Fibroblast of skin of abdomen (primary cell): ENCODE measurements at places on chromosomes 7 and 10.
A peak's percentile ranks its signal among the peaks of the same experiment; 100 is the strongest.

GRCh38 chr7:33941418-33941817 lies 36.1 kb downstream of the BMPER start:
- no peak for DNase-seq

DNA sequence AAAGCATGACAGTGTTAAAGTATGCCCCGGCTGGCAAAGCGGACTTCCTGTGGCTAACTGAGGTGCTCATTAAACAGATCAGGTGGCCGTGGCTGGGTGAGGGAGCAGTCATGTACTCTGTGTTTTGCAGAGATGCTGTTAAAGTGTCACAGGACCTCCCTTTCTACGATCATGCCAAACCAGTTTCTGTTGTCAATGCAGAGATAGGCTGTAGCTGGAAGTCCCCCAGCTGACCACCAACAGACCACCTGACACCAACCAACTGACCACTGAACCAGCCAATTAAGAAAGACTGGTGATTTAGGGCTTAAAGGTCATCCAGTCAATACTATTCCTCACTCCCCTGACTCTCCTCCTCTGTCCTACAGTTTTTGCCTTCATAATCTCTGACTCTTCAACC lies 431.1 kb upstream of the LRGUK start:
- no peak for DNase-seq

DNA sequence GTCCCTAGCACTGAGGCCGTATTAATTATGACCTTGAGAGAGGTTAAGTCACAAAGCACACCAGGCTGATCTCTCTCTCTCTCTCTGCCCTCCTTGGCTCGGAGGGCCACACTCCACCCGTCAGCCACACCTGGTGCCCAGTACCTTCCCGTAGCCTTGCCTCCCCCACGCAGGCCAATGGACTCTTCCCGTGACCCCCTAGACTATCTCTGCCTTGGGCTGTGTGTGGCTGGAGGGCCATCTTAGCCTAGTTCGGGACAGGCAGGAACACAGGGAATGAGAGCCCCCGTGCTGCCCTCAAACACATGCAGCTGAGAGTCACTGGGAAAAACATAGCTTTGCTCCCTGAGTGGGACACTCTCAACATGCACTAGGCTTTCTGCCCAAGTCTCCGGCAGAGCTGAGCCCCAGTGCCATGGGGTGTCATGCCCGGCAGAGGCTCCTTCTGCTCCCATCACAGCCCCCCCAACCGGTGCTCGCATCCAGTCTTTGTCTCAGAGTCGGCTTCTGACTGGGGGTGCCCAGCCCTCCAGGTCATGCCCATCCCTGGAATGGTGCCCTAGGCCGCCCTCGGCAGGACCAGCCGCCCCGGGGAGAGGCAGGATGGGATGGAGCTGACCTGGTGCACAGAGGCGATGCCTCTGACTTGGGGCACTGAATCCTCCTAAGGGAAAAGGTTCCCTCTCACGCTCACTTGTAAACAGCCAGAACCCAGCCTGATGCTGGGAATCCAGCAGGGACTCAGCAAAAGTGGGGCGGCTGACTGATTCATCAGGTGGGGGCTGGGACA lies 63.0 kb downstream of the TCERG1L start:
- no peak for DNase-seq

- DNase-seq: peak; percentile 54
These were observed 219.3 kb upstream of the PRSS58 start for GRCh38 chr7:142477079-142477651.

GRCh38 chr10:113241599-113242360 lies 291.7 kb downstream of the TCF7L2 start:
- no peak for DNase-seq

DNA sequence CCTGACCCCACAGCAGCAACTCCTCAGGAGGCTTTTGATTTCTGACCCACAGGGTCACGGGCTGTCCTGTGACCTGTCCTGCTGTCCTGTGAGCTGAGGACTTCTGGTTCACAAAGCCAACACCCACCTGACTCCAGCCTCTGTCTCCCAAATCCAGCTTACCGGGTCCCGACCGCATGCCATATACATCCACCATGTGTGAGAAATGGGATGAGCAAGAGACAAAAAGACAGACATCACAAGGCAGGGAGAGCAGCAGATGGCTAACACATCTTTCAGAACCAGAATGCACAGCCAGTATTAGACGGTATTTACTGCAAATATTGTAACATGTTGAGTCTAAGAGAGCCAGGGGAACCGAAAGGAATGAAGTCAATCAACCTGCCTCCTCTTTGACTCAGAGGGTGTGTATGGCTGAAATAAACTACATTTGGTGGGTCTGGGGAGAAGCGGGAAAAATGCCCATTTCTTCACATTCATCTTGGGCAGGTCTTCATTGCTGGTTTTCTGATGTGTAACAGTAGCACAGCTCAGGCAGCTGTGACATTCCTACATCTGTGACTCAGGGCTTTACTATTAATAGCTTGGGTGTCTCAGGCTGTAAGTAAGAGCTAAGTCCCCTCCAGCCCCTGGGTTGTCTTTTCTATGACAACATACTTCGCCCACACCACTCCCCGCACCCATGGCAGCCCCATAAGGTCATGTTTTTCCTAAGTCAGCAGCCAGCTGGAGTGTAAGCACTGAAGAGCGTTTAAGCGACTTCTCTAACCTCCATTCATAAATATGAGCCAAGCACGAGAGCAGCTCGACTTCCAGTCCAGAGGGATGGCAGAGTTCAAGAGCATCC lies 25.0 kb downstream of the ABLIM1 start:
- peak; percentile 96 for DNase-seq

GRCh38 chr10:99872367-99873162 lies 90.1 kb downstream of the ABCC2 start:
- DNase-seq: peak; percentile 20

GRCh38 chr7:27367933-27368549 lies 125.4 kb downstream of the EVX1 start:
- no peak for DNase-seq

DNA sequence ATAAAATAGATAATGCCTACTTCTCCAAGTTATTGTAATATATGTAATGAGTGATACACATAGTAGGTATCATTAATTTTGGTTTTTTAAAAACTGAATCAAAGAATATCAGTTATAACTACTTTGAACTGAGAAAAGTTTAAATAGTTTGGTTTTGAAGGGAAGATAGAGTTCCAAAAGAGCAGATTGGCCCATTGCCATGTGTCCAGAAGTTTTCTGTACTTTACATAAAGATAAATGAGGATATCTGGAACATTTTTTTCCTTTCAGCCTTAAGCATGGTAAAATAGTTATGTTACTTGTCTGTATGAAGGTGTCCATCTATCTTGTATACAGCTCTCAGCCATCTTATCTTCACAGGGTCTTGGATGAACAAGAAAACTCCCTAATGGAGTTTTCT lies 97.9 kb upstream of the MXI1 start:
- peak; percentile 4 for DNase-seq

DNA sequence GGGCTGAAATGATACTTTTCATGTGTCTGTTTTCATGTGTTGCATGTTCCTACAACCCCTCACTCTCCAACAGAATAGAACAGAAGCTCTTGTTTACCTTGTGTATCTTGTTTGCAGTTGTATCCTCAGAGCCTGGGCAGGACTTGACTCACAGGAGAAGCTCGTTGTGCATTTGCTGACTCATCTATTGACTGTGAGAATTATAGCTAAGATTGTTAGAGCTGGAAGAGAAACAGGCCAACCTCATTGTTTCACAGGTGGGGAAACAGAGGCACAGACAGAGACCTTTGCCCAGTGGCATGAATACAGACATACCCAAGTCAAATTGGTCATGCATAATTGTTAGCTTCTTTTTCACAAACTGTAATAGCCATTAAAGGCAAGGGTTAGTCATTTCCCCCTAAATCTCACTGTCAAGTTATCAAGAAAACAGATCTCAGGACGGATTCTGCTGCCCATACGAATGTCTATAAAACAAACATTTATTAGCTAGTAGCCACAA lies 4.6 kb upstream of the TSPAN15 start:
- DNase-seq: peak; percentile 73

- DNase-seq: no peak
These were observed 30.8 kb upstream of the NKX6-2 start for GRCh38 chr10:132816718-132817117.

DNA sequence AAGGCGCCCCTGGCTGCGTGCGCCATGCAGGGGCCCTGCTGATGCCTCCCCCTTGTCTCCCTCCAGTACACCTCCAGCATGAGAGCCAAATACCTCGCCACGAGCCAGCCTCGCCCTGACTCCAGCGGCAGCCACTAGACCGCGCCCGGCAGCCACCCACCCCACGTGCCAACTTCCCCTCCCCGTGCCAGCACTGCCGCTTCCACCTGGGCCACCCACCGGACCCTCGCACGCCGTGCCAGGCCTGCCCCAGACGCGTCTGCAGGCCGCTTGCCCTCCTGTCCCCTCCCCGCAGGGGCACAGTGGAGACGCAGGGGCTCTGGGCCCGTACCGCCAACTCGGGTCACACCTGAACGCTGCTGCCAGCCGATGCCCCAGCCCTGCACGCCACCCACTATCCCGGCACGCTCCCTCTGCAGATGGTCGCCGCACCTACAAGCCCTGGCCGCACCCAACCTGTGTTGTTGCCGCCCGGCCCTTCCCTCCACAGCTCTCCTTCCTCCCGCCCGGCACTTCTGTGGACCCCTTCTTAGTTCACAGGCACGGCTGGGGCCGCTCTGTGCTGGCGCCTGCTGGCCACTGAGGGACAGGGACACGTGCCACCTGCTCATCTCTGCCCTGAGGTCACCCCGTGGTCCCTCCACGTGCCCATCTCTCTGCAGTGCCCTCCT lies 26.3 kb upstream of the AMZ1 start:
- DNase-seq: no peak

GRCh38 chr7:125654076-125654475 lies 724.5 kb upstream of the POT1 start:
- DNase-seq: no peak

GRCh38 chr10:94409021-94409657 lies 6.8 kb downstream of the TBC1D12 start:
- no peak for DNase-seq

- DNase-seq: no peak
These were observed 24.9 kb downstream of the PAXIP1 start for GRCh38 chr7:154978017-154978416.
